Mesothelial cell of epicardium (in vitro differentiated cells): ENCODE measurements at places on chromosomes 5 and 9.

DNA sequence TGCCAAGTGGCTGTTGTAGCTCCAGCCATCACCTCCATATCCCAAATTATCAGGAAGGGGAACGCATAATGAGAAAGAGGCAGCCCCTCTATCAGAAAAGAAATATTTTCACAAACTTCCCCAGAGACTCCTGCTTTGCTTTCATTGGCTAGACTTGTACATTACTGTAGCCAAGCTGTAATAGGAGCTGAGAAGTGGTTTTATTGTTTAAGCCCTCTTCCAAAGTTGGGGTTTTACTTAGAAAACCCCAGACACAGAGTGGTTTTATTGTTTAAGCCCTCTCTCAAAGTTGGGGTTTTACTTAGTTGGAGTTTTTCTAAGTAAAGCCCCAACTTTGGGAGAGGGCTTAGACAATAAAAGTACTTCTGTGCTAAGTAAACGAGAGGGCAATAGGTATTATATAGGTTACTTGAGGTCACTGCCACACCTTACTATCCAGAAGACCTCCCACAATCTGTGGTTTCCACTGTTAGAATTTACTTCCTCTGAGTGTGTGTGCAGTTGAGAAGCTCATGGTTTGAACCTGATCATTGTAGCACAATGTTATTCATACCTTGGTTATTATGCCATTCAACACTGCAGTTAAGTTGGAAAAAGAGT is 215.7 kb upstream of the OTULINL start:
- H3K36me3 ChIP-seq = peaks cover 53% of the 10 kb centered on the region
- no peaks in the 10 kb centered on the region for H3K27me3 ChIP-seq
- no peak overlapping the region for H3K4me3 ChIP-seq
- no peaks in the 10 kb centered on the region for H3K4me1 ChIP-seq

GRCh38 chr5:111627862-111628261 is 115.5 kb upstream of the STARD4 start:
- H3K36me3 ChIP-seq = peaks cover 5% of the 10 kb centered on the region
- DNase-seq = no peak
- no peak overlapping the region for H3K27ac ChIP-seq
- no peaks in the 10 kb centered on the region for H3K27me3 ChIP-seq
- H3K4me3 ChIP-seq = no peak overlapping the region

GRCh38 chr9:98367371-98367900 is 112.0 kb upstream of the TBC1D2 start:
- peaks cover 2% of the 10 kb centered on the region for H3K27me3 ChIP-seq
- DNase-seq = no peak
- H3K36me3 ChIP-seq = no peaks in the 10 kb centered on the region
- H3K4me3 ChIP-seq = no peak overlapping the region

DNA sequence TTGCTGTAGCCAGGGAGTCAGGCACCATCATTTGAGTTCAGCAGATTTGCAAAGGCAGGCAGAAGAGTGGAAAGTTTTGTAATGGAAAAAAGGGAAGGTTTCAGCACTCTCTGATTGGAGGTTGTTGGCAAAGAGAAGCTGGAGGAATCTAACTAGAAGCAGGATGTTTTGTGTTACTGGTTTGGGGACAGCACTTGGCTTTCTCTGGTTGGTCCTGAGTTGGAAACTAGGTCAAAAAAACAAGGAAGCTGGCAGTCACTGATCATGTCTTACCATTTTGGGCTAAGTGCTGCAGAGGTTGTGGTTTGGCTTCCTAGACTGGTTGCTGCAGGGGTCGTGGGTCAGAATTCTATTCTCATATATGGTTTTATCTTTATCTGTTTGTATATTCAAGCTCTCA is 189.8 kb downstream of the DRD1 start:
- peaks cover 24% of the 10 kb centered on the region for H3K27me3 ChIP-seq
- H3K27ac ChIP-seq = no peak overlapping the region
- H3K4me1 ChIP-seq = no peaks in the 10 kb centered on the region
- DNase-seq = no peak
- H3K4me3 ChIP-seq = no peak overlapping the region
- no peaks in the 10 kb centered on the region for H3K36me3 ChIP-seq

DNA sequence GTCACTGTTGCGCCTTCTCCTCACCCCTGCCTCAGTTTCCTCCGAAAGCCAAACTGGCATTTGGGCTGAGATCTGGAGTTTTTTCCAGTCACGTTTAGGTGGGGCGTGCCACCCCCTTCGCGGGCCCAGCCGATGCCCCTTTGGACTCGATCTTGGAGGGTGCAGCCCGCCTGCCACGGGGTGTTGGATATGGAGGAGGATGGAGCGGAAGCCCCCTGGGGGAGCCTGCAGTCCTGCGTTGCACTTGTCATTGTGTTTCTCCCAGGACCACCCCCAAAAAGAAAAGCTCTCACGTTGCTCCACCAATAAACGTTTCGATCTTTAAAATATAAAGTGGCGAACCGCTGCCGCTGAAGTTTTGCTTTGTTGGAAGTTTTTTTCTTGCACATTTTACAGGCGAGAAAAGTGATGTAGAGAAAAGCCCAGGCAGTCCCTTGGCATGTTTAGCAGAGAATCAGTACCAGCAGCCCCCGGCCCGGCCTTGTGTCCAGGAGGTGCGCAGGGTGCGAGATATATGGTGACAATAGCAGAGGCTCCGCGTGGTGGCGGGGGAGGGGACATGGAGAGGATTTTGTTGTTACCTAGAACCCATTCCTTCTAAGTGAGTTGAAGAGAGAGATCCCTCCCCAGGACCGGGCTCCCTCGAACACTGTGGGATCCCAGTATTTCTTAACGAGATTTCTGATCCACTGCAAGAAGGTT is 681 bp downstream of the F2R start:
- peak overlapping the region; percentile 30 for H3K27ac ChIP-seq
- no peaks in the 10 kb centered on the region for H3K36me3 ChIP-seq
- H3K4me3 ChIP-seq = peak overlapping the region; percentile 85
- H3K27me3 ChIP-seq = peaks cover 25% of the 10 kb centered on the region
- peaks cover 18% of the 10 kb centered on the region for H3K4me1 ChIP-seq
- DNase-seq = peak; percentile 25

DNA sequence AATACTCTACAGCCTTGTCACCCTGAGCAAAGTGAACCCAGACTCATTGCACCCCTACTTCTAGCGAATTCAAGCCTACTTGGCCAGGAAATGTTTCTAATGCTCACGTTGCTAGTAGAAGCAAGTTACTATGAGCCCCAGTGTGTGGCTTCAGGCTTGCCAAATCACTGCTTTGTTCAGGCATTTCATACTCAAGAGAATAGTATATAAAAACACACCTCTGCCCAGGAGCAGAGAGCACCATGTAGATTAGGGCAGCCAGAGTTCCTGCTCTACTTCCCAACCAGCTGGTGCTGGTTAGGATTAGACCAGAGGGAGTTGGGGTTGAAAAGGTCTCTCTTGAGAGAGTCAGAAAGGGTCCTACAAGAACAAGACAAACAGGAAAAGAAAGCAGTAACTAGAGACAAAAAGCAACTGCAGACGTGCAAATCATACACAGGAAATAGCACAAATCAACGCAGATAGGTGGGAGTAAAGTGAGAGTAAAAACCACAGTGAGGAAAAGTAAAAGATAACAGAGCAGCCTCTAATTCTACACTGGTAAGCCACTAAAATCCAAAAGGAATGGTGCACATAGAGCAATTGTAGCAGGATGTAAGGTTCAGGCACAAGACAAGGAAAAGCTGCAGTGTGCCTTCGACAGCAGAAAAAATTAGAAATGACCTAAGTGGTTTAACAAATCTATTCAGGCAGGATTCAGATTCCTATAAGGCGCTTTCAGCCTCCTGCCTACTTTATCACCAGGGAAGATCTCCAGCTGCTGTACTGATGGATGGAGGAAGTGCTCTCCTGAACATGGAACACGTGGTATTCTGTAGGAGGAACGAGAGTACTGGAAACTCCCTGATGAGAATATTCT is 49.6 kb upstream of the KIF2A start:
- no peak for DNase-seq
- no peak overlapping the region for H3K4me3 ChIP-seq
- peaks cover 26% of the 10 kb centered on the region for H3K27me3 ChIP-seq
- peak overlapping the region; percentile 48 for H3K27ac ChIP-seq

- H3K36me3 ChIP-seq = no peaks in the 10 kb centered on the region
- no peaks in the 10 kb centered on the region for H3K4me1 ChIP-seq
- DNase-seq = no peak
- no peak overlapping the region for H3K4me3 ChIP-seq
- H3K27ac ChIP-seq = no peak overlapping the region
Measured at GRCh38 chr5:158832731-158833130, 267.0 kb downstream of the EBF1 start.

DNA sequence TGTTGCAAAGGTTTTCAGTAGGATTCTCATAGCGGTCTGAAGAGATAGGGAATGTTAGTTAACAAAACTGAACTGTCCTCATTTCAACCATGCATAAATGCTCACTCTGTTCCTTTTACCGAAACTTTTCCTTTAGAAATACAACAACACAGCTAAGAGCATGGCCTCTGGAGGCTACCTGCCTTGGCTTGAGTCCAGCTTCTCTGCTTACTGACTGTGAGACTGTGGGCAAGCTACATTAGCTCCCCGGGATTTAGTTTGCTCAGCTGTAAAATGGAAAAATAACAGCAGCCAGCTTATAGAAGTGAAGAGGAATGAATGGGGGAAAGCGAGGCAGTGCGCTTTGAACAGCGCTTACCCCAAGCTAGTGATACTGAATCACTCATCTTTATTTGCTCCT is 507.9 kb upstream of the DAP start:
- no peaks in the 10 kb centered on the region for H3K27me3 ChIP-seq
- H3K36me3 ChIP-seq = no peaks in the 10 kb centered on the region
- no peak overlapping the region for H3K27ac ChIP-seq
- no peaks in the 10 kb centered on the region for H3K4me1 ChIP-seq

DNA sequence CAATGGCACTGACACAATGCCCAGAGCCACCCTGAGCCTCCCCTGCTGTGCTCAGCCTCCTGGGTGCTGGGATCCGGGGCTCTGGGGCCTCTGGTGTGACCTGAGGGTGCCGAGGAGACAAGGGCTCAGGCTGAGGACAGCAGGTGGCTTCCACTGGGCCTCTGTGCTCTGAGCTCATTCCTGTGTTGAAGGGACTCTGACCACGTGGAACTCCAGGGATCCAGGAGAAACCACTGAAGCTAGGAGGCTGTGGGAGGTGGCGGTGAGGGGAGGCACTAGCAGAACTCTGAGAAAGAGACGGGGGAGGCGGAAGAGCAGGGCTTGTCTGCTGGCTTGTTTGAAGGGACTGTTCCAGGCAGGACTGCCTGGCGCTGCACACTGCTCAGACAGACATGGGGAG is 318.7 kb upstream of the IRX1 start:
- peaks cover 50% of the 10 kb centered on the region for H3K27me3 ChIP-seq
- no peak overlapping the region for H3K4me3 ChIP-seq
- H3K4me1 ChIP-seq = peaks cover 3% of the 10 kb centered on the region
- DNase-seq = no peak
- H3K36me3 ChIP-seq = no peaks in the 10 kb centered on the region

- DNase-seq = no peak
- peaks cover 87% of the 10 kb centered on the region for H3K4me1 ChIP-seq
- H3K36me3 ChIP-seq = no peaks in the 10 kb centered on the region
- no peaks in the 10 kb centered on the region for H3K27me3 ChIP-seq
- H3K27ac ChIP-seq = no peak overlapping the region
- H3K4me3 ChIP-seq = no peak overlapping the region
Measured at GRCh38 chr5:116520771-116521170, 53.9 kb downstream of the SEMA6A start.

- H3K27ac ChIP-seq = no peak overlapping the region
- no peak overlapping the region for H3K4me3 ChIP-seq
- DNase-seq = peak; percentile 33
Measured at GRCh38 chr5:132261881-132262845, 4.7 kb downstream of the PDLIM4 start.

DNA sequence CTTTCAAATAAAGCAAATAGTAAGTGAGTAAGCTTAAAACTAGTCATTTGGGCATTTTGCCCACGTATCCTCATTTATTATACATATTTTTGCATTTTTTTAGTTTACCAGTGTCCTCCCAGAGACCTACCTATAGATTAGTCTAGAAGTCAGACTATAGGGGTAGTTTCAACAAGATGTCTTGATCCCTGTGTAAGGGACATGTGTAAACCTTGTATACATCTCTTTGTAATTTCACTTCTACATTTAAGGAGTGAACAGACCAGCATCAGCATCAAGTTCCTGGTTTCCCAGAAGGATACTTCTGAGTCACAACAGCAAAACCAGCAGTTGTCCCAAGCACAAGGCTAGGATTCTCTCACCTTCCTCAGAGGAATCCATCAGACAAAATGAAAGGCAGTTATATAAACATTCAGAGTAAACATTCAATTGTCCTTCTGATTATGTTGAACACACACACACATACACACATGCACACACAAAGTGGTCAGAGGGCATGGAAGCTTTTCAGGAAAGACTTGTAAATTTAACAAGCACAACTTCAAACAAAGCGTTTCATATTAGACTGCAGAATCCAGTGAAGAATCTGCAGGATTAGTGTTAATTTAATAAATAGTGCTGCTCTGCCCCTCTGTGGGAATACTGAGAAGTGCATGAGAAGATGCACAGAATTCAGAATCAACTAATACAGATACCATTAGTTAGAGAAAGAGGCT is 55.4 kb downstream of the HINT1 start:
- H3K4me1 ChIP-seq = no peaks in the 10 kb centered on the region
- no peaks in the 10 kb centered on the region for H3K36me3 ChIP-seq
- no peak overlapping the region for H3K27ac ChIP-seq
- no peak for DNase-seq

DNA sequence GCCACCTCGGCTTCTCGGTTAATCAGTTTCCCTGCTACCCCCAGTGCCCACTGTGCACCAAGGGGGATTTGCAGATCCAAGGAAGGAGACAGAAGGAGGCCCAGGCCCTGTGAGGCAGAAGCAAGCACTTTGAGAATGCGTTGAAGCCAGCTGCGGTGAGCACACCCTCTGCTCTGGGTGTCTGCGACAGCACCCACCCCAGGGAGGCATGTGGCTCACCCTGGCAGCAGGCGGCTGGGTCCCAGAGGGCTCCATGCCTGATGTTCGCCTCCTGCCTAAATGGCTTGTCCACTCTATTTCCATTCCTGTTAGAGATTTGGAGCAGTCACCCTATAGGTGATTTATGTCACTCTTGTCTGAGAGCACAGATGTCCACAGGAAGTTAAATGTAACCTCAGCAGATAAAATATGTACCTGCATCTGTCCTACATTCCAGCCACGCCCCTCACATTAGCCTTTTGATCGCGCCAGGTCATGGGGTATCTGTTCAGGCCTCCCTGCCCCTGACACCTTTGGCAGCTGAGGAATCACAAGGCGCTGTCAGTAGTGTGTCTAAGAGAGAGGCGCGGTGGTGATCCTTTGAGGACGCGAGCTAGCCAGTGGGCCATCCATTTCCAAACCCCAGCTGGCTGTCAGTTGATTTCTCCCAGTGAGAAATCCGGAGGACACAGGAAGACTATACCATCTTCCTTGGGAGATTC is 28.1 kb downstream of the PTGES2 start:
- H3K27ac ChIP-seq = peak overlapping the region; percentile 100
- peak overlapping the region; percentile 77 for H3K4me3 ChIP-seq
- DNase-seq = no peak

- no peak for DNase-seq
- no peaks in the 10 kb centered on the region for H3K36me3 ChIP-seq
- no peak overlapping the region for H3K27ac ChIP-seq
- no peak overlapping the region for H3K4me3 ChIP-seq
- no peaks in the 10 kb centered on the region for H3K4me1 ChIP-seq
Measured at GRCh38 chr9:5509573-5509972, 758 bp upstream of the PDCD1LG2 start.

GRCh38 chr5:69454460-69455249 is 37.9 kb upstream of the OCLN start:
- no peaks in the 10 kb centered on the region for H3K27me3 ChIP-seq
- no peak overlapping the region for H3K27ac ChIP-seq
- no peaks in the 10 kb centered on the region for H3K36me3 ChIP-seq
- H3K4me3 ChIP-seq = no peak overlapping the region

GRCh38 chr5:5317976-5318375 is 104.5 kb upstream of the ICE1 start:
- H3K4me1 ChIP-seq = peaks cover 52% of the 10 kb centered on the region
- no peak for DNase-seq
- H3K4me3 ChIP-seq = no peak overlapping the region
- H3K27me3 ChIP-seq = no peaks in the 10 kb centered on the region
